Skin of body (tissue), 3 donors: ENCODE measurements at places on chromosomes 6 and 20.

GRCh38 chr20:50844430-50845100, 49.7 kb downstream of the BCAS4 start:
- DNase-seq: peak; percentile 20

DNA sequence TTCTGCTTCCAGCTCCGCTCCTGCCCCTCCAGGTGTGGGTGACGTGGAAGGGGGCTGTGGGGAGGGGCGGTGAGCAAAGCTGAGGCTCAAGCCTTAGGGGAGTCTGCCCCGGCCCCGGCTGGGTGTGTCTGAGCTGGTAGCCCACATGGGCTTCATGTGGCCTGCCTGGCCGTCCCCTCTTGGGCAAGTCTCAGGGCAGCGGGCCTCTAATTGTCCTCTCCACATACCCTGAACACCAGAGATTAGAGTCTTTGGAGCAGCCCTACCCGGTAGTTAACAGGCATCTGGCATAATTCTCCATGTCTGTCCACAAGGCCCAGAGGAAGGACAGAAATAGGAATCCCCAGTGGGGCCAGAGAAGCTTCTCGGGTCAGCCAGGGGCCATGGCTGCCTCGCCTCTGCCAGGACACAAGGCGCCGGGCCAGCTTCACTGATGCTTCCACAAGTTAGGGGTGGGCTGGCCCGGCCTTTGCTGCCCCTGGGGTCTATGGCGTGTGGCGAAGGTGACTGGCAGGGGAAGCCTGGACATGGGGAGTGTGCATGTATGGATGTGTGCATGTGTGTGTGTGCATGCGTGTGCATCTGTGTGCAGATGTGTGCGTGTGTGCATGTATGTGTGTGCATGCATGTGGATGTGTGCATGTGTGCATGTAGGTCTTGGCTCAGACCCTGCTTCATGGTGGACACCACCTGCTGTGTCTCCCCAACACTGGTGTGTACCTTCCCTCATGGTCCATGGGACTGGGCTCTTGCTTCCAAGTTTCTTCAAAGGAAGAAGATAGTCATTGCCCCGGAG, 24.0 kb downstream of the FRMD1 start:
- DNase-seq: peak; percentile 12

- no peak for DNase-seq
Observed at GRCh38 chr6:118992186-118992795, 57.3 kb upstream of the MCM9 start.

GRCh38 chr6:160791459-160791858, 89.4 kb downstream of the PLG start:
- no peak for DNase-seq

GRCh38 chr6:50602292-50602691, 111.0 kb upstream of the TFAP2D start:
- DNase-seq: peak; percentile 61

- no peak for DNase-seq
Observed at GRCh38 chr6:15489261-15489962, 173.4 kb downstream of the DTNBP1 start.

DNA sequence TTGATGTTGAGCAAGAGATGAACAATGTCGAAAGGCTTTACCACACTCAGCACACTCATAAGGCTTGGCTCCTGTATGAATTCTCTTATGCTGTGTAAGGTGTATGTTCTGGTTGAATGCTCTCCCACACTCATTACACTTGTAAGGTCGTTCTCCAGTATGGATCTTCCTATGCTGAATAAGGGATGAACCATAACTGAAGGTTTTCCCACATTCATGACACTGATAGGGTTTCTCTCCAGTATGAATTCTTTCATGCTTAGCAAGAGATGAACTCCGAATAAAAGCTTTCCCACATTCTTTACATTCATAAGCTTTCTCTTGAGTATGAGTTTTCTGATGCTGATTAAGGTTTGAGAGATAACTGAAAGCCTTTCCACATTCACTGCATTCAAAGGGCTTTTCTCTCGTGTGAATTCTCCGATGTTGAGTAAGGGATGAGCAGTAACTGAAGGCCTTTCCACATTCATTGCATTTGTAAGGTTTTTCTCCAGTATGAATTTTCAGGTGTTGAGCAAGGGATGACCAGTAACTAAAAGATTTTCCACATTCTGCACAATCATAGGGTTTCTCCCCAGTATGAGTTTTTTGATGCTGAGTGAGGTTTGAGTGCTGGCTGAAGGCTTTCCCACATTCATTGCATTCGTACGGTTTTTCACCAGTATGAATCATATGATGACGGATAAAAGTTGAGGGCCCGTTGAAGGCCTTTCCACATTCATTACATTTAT, 21.1 kb downstream of the ZNF184 start:
- DNase-seq: no peak

DNA sequence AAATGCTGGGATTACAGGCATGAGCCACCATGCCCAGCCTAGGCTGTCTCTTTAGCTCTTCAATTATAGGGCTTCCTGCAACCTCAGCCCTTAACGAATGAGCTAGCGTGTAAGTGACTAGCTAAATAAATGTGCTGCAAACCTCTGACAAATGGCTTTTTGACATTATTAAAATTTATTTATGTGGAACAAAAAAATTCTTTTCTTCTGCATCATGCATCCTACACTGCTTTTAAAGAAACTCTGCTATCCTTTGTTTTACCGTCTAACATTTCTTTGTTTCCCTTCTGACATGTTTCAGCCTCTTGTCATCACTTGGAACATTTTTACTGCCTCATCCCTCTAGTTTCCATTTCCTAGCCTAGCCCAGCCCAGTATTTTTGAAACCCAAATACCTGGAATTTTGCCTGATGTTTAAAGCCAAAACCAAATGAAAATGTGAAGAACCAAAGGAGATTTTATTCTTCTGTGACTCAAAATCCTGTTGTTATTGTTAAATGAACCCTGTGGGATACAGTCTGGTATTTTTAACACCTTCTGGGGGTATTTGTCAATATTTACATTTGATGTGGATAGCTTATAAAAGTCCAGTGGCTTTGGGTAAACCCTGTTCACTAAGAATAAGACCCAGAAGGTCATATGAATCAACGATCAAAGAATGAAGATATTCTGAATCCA, 9.5 kb downstream of the NT5E start:
- DNase-seq: peak; percentile 90

DNA sequence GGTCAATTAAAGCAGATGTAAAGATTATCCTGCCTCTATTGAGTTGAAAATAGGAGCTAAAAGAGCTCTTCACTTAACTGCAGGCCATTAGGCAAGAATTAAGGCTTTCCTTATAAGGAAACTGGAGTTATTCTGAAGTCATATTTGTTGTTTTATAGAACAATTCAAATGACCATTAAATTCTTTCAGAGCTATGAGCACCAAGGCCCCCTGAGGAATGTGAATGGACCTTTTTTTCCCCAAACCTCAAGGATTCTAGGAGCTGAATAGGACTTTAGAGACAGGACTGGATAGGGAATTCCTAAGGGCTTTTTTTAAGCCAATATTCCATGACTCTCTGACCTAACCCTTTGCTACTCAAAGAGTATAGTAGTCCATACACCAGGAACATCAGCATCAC, 565.7 kb upstream of the BTBD3 start:
- DNase-seq: no peak

DNA sequence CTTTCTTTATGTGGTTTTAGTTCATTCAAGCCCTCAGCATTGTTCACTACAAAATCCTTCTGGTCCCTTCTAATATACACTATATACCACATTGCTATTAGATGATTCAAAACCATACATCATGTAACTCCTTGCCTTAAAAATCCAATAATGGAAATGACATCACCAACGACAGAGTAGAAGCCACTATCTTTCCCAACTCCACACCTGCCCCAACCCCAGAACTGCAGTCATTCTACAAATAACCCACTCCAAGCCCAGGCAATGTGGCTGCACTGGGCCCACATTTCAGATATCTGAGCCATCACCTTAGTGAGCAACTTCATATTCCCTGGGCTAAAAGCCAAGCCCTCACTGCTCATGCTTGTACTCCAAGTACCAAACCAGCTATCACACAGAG, 22.6 kb upstream of the RUNX2 start:
- no peak for DNase-seq

DNA sequence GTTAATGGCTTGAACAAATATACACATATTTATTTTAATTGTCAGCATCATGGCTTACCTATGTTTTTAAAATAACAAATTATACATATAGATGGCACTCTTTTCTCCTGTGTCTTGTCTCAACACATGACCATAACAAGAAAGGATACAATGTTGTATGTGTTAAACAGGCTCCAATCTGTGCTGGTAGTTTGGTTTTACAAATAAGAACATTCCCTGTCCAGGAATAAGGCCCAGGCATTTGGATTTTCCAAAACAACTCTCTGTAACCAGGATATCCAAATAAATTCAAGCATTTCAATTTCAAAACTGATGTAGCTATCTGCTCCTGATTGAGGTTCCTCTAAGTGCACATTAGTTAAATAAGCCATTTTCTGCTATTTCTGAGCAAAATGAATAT, 17.1 kb downstream of the METTL24 start:
- DNase-seq: no peak

- DNase-seq: no peak
Observed at GRCh38 chr6:31888276-31889258, 8.9 kb downstream of the EHMT2 start.

- DNase-seq: no peak
Observed at GRCh38 chr6:26278536-26278935, 86.5 kb upstream of the BTN3A2 start.

- DNase-seq: no peak
Observed at GRCh38 chr6:73505142-73505541, 15.7 kb downstream of the EEF1A1 start.

DNA sequence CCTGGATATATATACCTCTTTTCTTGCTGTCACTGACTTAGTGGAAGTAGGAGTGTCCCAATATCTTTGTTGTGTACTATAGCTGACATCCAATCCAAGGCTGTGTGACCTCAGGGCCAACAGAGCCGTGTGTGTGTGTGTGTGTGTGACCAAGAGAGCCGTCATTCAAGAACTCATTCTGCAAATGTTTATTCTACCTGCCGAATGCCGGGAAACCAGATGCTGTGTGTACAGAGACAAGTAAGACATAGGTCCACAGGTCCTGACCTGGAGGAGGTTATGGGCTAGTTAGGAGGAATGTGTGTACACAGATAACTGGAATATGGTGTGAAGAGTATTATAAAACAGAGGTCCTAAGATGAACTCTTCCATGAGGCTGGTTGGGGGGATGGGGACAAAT, 190.0 kb downstream of the DHX35 start:
- no peak for DNase-seq

DNA sequence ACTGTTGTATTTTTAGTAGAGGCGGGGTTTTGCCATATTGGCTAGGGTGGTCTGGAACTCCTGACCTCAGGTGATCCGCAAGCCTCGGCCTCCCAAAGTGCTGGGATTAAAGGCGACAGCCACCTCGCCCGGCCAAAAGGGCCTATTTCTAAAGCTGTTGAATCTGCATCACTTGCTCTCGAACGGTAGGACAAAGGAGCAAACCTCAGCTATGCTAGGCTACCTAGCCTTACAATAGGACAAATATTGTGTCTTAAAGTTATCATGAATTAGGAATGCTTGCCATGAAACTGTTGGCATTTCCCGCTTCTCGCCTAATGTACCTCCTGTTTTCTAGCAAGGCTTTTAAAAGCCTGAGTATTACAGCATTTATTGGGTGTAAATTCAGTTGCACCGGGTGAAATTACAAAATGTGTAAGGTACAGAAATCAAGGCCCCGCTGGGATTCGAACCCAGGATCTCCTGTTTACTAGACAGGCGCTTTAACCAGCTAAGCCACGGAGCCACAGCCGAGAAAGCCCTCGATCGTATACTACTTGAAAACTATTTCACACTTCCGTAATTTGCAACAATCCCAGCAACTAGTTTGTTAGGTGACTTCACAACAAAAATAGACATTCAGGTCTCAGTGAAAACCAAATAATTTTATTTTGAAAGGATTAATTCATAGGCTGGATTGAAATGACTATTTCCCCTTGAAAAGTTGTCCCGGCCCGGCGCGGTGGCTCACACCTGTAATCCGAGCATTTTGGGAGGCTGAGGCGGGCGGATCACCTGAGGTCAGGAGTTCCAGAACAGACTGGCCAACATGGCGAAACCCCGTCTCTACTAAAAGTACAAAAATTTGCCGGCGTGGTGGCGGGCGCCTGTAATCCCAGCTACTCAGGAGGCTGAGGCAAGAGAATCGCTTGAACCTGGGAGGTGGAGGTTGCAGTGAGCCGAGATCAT, 211.6 kb upstream of the ZNF184 start:
- no peak for DNase-seq

- no peak for DNase-seq
Observed at GRCh38 chr6:109010705-109011102, 83.9 kb downstream of the SESN1 start.

- no peak for DNase-seq
Observed at GRCh38 chr20:50585214-50585613, 75.0 kb downstream of the PTPN1 start.

DNA sequence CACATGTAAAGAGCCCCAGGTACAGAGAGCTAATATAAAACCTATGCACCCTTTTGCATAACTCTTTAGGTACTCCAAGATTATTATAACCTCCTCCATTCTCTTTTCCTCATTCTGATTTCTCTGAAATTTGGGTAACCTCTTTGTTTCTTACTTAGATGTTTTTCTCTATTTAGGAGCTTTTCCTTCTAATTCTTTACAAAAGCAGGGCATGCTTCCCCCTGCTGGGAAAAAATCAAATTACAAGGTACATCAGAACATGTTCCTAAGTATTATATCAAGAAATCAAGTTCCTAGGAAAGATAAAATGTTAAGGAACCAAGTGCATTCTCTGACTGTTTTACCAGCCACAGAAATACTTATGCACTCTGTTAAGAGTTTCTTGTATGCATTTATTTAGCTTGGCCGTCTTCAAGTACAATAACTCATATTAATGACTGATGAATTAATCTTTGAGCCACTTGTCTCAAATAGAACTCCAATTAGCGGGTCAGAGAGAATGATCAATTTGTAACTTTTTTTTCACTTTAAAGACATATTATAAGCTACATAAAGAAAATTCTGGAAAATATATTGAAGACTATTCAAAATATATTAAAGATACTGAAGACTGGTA, 2.1 kb downstream of the KHDRBS2 start:
- DNase-seq: no peak
